Naive thymus-derived CD8-positive, alpha-beta T cell (primary cell): ENCODE measurements at places on chromosomes 5 and 9.

DNA sequence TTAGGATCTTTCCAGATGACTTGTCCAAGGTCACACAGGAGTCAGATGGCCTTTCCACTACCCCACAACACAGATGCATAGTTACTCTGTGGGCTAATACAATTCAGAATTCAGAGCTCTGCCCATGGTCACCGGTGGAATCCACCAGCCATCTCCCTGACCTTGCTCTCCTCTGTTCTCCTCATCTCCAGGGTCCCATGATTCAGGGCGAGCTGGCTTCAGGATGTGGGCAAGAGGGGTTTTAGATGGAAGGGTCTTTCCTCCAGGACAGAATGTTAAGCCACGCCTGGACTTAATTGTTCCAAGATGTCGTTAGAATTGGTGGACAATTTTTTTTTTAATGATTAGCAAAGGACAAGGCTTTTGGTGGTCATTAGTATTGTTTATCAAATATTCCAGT, 81.7 kb upstream of the LARP1 start:
- no peak for DNase-seq

DNA sequence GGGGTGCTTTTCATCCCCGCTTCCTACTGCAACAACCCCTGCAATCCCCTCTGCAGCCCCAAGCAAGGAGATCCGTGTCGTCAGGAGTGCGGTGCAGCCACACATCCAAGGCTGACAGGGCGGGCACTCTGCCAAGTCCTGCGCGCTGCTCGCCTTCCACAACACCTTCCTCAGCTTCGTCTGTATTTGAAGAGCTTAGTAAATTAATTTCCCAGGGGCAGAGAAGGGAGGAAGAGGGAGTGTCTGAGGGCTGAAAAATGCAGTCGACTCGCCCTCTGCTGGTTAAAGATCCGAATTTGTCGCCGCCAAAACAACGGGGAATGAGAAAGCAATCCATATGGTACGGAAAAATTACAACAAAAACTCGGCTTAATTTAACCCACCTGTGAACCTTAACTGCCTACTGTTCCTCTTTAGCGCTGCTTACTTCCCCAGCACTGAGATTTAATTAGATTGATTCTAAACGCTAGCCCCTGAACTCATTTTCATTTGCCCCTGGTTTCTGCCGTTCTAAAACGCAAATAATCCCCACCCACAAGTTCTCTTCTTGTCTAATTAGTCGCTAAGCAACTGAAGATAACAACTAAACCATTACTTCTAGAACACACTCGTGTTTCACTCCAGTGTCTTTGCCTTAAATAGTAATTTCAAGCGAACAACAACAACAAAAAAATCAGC, 10.9 kb upstream of the PCDHB1 start:
- DNase-seq: no peak

GRCh38 chr9:68998385-68998784, 15.5 kb downstream of the PRKACG start:
- no peak for DNase-seq

DNA sequence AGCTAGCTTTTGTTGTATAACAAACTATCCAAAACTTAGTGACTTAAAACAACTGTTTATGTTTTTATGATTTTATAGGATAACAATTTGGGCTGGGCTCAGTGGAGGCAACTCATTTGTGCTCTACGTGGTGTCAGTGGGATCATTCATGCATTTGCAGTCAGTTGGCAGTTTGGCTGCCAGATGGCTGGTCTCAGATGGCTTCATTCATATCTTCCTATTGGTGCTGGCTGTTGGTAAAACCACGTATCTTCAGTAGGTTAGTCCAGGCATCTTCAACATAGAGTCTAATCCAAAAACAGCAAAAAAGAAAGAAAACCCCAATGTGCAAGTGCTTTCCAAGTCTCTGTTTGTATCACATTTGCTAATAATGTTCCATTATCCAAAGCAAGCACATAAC, 51.7 kb upstream of the RIC1 start:
- DNase-seq: no peak

- no peak for DNase-seq
Observed at GRCh38 chr9:116288658-116289057, 135.1 kb downstream of the PAPPA start.
